ENCODE measurements at places on chromosomes 5 and 9. TPM values are rescaled to one million over a fixed set of nuclear protein-coding genes. Genes with fewer than 3 reads are reported as not detected.

- peak overlapping the region; percentile 95 for H3K27ac ChIP-seq
- no peak overlapping the region for H3K4me3 ChIP-seq
- no peaks in the 10 kb centered on the region for H3K27me3 ChIP-seq
- H3K36me3 ChIP-seq = no peaks in the 10 kb centered on the region
- peak; percentile 87 for DNase-seq
Measured at GRCh38 chr5:173764332-173765028, 123.7 kb upstream of the CPEB4 start.

DNA sequence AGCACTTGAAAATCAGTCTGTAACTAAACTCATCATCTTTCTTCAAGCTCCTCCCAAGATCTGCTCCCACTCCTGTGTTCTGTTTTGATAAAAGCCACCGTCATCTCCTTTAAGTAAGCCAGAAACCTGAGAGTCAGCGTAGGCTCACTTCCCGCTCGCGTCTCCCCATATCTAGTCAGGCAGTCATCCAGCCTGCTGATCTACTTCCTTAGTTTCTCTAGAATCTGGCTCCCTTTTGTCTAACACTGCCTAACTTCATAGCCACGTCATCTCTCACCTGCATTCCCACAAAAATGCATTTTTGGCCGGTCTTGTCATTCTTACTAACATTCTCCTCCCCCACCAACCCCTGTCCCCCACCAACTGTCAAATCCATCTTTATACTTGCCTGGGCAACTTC is 3.0 kb upstream of the TJP2 start:
- H3K27me3 ChIP-seq = no peaks in the 10 kb centered on the region
- no peak overlapping the region for H3K27ac ChIP-seq
- DNase-seq = no peak

DNA sequence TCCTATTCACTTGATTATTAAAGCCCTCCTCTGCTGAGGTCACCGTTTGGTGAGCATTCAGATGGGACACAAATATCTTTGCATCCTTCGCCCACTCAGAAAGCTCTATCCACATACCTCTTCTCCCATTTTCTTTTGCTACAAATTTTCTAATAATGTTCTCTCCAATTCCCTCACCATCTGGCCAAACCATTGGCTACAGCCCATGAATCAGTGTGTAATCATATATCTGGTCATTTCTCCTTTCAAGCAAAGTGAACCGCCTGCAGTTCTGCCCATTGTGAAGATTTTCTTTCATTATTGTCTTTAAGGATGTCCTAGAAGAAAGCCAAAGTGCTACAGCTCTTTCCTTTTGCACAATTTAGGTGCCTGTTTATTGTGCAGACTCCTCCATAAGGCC is 54.2 kb upstream of the DAPK1 start:
- H3K4me3 ChIP-seq = no peak overlapping the region
- H3K4me1 ChIP-seq = no peaks in the 10 kb centered on the region
- no peak for DNase-seq
- no peaks in the 10 kb centered on the region for H3K36me3 ChIP-seq

DNA sequence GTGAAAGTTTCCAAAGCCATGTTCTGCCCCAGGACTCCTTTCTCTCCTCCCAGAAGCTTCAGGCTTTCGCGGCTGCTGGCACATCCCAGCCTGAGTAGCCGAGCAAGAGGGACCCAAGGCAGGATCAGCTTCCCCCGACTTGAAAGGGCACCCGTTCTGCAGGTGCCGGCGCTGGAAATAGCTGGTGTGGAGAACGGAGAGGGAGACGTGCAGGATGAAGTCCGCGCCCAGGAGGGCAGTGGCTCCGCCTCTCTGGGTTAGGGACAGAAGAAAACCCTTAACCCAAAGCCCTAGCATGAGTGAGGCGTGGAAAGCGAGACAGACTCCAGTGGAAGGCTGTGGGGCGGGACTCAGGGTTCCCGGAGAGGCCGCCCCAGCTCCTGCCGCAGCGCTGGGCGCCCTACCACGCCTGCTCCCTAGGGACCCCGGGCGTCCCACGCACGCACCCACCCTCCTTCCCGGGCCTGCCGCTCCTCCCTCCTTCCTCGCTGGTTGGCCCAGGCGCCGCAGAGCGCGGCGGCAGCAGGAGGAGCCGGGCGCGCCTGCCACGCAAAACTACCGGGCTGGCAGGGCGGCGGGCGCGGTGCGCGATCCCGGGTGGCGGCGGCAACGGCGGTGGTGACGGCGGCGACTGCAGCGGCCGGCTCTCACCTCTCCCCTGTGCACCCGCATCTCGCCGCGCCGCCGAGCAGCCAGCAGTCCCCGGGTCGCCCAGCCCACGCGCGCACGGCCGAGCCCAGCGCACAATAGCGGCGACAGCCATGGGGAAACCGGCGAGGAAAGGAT is at the start of gene SLC1A1:
TSS of gene SLC1A1 (plus strand) at position 550 of the 786 bp plus-strand sequence. CDS start at position 762, 212 bp downstream.
- H3K27me3 ChIP-seq = no peaks in the 10 kb centered on the region
- peak within 1 kb of the TSS; percentile 86 for H3K4me3 ChIP-seq
- H3K36me3 ChIP-seq = no peaks in the 10 kb centered on the region
- peak; percentile 91 for DNase-seq
- peak within 1 kb of the TSS; percentile 18 for H3K27ac ChIP-seq

- no peak overlapping the region for H3K4me3 ChIP-seq
- H3K27ac ChIP-seq = no peak overlapping the region
- no peak for DNase-seq
- no peaks in the 10 kb centered on the region for H3K27me3 ChIP-seq
- H3K4me1 ChIP-seq = no peaks in the 10 kb centered on the region
Measured at GRCh38 chr9:7088611-7089010, 330.8 kb downstream of the KDM4C start.

GRCh38 chr5:135025730-135026644 is 8.0 kb downstream of the PITX1 start:
- no peak overlapping the region for H3K4me3 ChIP-seq
- peaks cover 3% of the 10 kb centered on the region for H3K4me1 ChIP-seq
- H3K36me3 ChIP-seq = peaks cover 3% of the 10 kb centered on the region
- peak; percentile 22 for DNase-seq
- no peak overlapping the region for H3K27ac ChIP-seq

DNA sequence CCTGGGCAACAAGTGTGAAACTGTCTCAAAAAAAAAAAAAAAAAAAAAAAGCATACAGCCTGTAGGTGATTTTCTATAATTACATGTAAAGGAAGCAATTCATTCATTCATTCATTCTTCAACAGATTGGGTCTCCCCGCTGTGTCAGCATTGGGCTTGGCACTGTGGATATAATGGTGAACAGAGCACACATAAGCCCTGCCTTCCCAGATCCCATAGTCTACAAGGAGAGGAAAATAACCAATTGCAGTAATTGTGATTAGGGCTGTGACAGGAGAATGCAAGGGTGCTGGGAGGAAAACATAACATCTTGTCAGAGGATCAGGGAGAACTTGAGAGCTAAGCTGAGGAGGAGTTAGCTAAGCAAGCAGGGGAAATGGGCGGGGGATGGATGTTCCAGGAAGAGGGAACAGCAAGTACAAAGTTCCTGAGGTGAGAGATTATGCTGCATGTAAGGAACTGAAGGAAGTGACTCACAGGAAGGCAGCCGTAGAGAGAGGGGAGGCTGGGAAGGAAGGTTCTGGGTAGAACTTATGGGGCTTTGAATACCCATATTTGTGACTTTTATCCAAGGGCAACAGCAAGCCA is 24.0 kb upstream of the KLF9 start:
- no peak overlapping the region for H3K27ac ChIP-seq
- no peaks in the 10 kb centered on the region for H3K36me3 ChIP-seq
- no peaks in the 10 kb centered on the region for H3K27me3 ChIP-seq
- no peak overlapping the region for H3K4me3 ChIP-seq

GRCh38 chr5:57184322-57184721 is 10.5 kb downstream of the GPBP1 start:
- H3K27me3 ChIP-seq = no peaks in the 10 kb centered on the region
- H3K27ac ChIP-seq = no peak overlapping the region
- H3K4me1 ChIP-seq = peaks cover 7% of the 10 kb centered on the region

- H3K4me1 ChIP-seq = no peaks in the 10 kb centered on the region
- no peak overlapping the region for H3K27ac ChIP-seq
- H3K4me3 ChIP-seq = no peak overlapping the region
- H3K27me3 ChIP-seq = no peaks in the 10 kb centered on the region
- DNase-seq = no peak
Measured at GRCh38 chr9:135035781-135036760, 51.4 kb upstream of the OLFM1 start.

GRCh38 chr5:174328631-174329299 is 283.3 kb downstream of the NSG2 start:
- H3K4me3 ChIP-seq = no peak overlapping the region
- peaks cover 6% of the 10 kb centered on the region for H3K27me3 ChIP-seq
- no peaks in the 10 kb centered on the region for H3K4me1 ChIP-seq

GRCh38 chr5:42715785-42716184 is 40.8 kb upstream of the CCDC152 start:
- no peaks in the 10 kb centered on the region for H3K27me3 ChIP-seq
- no peaks in the 10 kb centered on the region for H3K4me1 ChIP-seq
- no peak overlapping the region for H3K27ac ChIP-seq
- H3K4me3 ChIP-seq = no peak overlapping the region

DNA sequence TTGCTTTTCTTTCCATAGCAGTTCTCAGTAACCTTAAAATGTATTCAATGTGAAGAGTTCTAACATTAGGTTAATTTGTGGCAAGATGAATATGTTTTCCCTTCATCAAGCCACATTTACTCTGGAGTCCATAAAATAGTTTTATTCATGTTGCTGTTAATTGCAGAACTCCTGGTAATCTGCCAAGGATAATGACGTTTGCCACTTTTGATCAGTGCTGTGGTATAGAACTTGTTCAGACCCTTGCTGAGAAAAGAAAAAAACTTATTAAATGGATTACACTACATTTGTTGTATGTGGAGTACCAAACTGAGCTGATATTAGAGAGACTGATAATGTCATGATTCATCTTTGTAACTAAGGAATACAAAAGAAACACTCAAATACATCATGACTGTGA is 212.4 kb upstream of the DMAC1 start:
- no peak overlapping the region for H3K27ac ChIP-seq
- no peaks in the 10 kb centered on the region for H3K36me3 ChIP-seq
- H3K27me3 ChIP-seq = no peaks in the 10 kb centered on the region
- no peak overlapping the region for H3K4me3 ChIP-seq

DNA sequence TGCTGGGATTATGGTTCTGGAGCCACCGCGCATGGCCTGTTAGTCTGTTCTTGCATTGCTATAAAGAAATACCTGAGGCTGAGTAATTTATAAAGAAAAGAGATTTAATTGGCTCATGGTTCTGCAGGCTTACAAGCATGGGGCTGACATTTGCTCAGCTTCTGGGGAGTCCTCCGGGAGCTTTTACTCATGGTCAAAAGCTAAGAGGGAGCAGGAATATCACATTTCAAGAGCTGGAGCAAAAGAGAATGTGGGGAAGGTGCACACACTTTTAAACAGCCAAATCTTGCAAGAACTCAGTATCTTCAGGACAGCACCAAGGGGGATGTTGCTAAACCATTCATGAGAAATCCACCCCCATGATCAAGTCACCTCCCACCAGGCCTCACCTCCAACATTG is 12.1 kb downstream of the JAK2 start:
- H3K4me1 ChIP-seq = peaks cover 5% of the 10 kb centered on the region
- H3K27me3 ChIP-seq = no peaks in the 10 kb centered on the region
- DNase-seq = no peak
- H3K4me3 ChIP-seq = no peak overlapping the region
- peaks cover 13% of the 10 kb centered on the region for H3K36me3 ChIP-seq
- no peak overlapping the region for H3K27ac ChIP-seq

DNA sequence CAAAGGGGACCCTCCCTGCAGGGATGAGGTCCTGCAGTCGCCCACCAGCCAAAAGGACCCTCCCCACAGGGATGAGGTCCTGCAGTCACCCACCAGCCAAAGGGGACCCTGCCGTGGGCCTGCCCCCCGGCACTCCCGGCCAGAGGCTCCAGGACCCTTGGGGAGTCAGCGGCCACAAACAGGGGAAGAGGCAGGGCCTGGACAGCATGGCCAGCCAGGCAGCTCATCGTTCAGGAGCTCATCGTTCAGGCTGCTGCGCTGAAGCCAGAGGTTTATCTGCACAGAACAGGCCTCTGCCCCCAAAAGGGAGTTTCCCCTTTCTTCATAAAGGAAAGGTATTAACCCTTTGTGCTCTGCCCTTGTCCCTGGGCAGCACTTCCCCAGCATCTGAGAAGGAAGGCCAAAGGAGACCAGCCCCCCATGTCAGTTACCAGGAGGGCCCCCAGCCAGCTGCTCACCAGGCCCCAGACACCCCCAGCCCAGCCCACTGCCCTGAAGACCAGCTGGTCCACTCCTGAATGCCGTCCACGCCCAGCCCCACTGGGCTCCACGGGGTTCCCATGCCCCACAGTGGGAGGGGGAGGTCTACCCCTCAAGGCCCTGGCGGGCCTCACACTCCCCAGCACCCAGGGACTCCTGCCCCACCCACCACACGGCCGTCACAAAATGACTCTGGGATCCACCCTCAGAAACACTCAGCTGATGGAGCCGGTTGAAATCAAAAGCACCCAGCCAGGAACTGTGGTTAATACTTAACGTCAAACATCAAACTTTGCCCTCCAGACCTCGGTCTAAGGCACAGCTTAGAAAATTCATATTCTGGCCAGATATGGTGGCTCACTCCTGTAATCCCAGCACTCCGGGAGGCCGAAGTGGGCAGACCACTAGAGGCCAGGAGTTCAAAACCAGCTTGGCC is 6.3 kb downstream of the SLC12A7 start:
- H3K27ac ChIP-seq = peak overlapping the region; percentile 96
- peak; percentile 98 for DNase-seq
- no peaks in the 10 kb centered on the region for H3K27me3 ChIP-seq
- H3K36me3 ChIP-seq = no peaks in the 10 kb centered on the region
- H3K4me3 ChIP-seq = no peak overlapping the region

DNA sequence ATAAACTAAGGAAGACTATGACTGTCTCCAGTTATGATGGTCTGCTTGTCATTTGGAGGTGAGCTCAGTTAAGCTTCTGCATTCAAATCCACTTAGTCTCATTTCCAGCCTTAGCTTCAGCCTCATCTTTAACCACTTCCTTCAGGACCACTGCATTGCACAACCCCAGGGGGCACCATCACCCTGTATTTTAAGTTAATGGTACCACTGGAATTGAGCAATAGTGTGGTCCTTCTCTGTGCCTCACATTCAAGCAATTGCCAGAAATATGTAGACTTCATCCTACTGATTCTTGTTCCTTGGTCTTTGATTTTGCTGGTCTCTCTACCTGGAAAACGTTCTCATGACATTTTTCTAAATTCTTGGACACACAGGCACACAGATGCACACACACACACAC is 131.5 kb upstream of the PTPN3 start:
- H3K27ac ChIP-seq = no peak overlapping the region
- no peak overlapping the region for H3K4me3 ChIP-seq
- H3K4me1 ChIP-seq = no peaks in the 10 kb centered on the region
- peaks cover 4% of the 10 kb centered on the region for H3K27me3 ChIP-seq
- H3K36me3 ChIP-seq = no peaks in the 10 kb centered on the region

- peaks cover 5% of the 10 kb centered on the region for H3K27me3 ChIP-seq
- DNase-seq = no peak
- H3K27ac ChIP-seq = no peak overlapping the region
- H3K4me3 ChIP-seq = no peak overlapping the region
- no peaks in the 10 kb centered on the region for H3K4me1 ChIP-seq
Measured at GRCh38 chr5:16427587-16427986, 38.0 kb downstream of the ZNF622 start.

- no peak for DNase-seq
- peaks cover 6% of the 10 kb centered on the region for H3K36me3 ChIP-seq
- no peak overlapping the region for H3K27ac ChIP-seq
- H3K27me3 ChIP-seq = no peaks in the 10 kb centered on the region
- no peaks in the 10 kb centered on the region for H3K4me1 ChIP-seq
- H3K4me3 ChIP-seq = no peak overlapping the region
Measured at GRCh38 chr5:141623611-141624010, 4.8 kb upstream of the DIAPH1 start.

AGXT2 gene
- polyA plus RNA-seq = 47.0 TPM

MOB3B gene
- 34.9 TPM for polyA plus RNA-seq

STOML2 gene
- 125 TPM for polyA plus RNA-seq

ESM1 gene
- 0.79 TPM for polyA plus RNA-seq

OTP gene
- not detected for polyA plus RNA-seq

CD274 gene
- polyA plus RNA-seq = 3.4 TPM

IFNA2 gene
- polyA plus RNA-seq = not detected

CCNO gene
- not detected for polyA plus RNA-seq

PCDHGA5 gene
- polyA plus RNA-seq = 0.43 TPM

IGFBPL1 gene
- not detected for polyA plus RNA-seq

All from small intestine (tissue), 16 donors.